Epithelial cell of proximal tubule (primary cell): ENCODE measurements at places on chromosomes 11 and 22. TPM values are rescaled to one million over a fixed set of nuclear protein-coding genes. Genes with fewer than 3 reads are reported as not detected.

The PRRG4 gene
- total RNA-seq, result 2.7 and 3.1 TPM in 2 replicates

GRCh38 chr11:124075841-124076651 is 34.9 kb upstream of the OR10G7 start:
- DNase-seq, result no peak

The DEUP1 gene
- total RNA-seq, result 0.36 and 0.69 TPM in 2 replicates

DNA sequence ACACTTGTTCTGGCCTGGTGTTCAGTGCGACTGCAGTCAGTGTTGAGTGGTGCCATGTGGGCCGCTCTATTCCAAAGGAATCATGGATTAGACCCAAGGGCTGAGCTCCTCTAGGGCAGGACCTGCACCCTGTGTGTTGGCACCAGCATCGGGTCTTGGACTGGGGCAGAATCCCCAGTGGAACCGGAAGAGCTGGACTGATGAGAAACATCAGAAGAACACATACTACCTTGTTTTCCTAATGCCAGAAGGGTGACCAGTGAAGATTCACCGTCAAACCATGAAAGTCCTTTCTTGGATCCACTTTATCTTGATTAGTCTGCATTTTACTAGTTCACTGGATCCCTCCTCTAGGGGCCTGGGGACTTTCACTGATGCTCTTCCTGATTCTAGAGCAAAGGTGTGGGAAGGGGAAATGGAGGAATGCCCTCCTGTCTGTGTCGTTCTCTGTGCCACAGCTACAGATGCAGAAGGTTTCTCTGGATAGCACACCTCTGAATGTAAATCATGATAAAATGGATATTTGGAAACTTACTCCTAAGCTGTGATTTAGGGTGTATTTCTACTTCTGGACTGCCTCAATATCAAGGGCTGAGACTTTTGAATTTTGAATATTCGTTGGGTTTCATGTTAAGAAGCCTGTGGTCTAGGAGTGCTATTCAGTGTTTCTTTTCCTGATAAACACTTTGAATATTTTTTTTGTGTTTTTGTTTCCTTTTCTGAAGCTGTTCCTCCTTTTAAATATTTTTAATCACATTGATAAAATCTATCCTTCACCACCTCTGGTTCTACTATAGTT is 11.0 kb upstream of the GLB1L3 start:
- no peak for DNase-seq

DNA sequence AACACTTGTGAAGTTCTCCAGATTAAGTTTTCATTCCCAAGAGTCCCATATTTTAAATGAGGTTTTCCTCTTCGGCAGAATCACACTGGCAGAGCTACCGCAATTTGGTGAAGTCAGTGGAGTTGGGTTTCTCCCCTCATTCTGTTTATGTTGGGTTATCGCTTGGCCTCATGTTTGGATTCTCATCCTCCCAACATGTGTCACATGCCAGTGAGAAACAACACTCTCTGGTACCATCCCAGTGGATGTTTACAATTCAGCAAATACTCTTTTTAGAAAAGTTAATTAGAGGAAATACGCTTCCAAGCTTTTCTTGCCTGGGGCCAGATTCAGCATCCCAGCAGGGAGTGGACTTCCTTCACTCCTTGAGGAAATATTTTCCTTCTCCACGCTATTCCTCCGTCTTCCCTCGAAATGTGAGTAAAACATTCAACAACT is 2.1 kb downstream of the PAMR1 start:
- no peak for DNase-seq

The C11orf52 gene
- 4.0 and 5.0 TPM in 2 replicates for total RNA-seq

DNA sequence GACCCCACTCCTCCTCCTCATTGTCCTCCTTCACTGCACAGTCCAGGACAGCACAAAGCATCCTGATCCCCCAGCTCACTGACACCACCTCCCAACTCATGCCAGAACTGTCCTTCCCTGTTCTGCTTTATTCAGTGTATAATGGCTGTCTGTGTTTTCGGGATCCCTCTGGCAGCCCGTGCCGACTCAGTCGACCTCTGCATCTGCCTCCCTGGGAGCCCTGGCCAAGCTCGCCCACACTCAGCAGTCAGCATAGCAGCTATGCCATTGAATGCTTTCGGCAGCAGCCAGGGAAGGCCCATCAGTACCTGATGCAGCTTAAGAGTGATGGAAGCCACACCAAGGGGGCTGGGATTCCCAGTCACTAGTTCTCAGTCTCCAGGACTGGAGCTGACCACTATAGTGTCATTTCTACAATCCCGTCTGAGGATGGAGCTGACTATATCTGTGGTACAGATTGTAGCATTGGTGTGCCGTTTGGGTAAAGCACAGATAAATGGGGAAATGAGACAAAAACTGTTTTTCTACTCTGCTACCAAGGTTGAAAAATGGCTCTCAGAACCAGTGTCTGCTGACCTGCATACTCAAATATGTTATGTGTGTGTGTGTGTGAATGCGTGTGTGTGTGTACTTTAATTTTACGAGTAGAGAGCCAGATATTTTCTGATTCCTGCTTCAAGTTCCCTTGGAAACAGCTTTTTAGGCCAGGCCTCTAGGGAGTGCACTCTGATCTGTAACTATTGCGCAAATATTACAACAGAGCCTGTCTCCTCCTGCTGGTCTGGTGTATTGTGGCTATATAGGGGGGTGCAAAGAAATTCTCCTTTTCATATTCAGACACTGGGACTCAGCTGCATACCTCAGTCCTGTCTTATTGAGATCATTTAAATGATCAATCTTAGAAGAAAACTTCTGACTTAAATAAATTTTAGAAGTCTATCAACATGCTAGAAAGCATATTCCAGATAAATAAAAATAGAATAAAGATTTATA is 78.8 kb upstream of the TOP3B start:
- DNase-seq, result no peak

The MS4A7 gene
- total RNA-seq, result not detected in 2 replicates

The SLC22A9 gene
- total RNA-seq, result not detected in 2 replicates

- DNase-seq, result no peak
Measured at GRCh38 chr11:108527382-108527781, 29.2 kb upstream of the POGLUT3 start.

- DNase-seq, result no peak
Measured at GRCh38 chr22:16953206-16954059, 54.6 kb downstream of the GAB4 start.

DNA sequence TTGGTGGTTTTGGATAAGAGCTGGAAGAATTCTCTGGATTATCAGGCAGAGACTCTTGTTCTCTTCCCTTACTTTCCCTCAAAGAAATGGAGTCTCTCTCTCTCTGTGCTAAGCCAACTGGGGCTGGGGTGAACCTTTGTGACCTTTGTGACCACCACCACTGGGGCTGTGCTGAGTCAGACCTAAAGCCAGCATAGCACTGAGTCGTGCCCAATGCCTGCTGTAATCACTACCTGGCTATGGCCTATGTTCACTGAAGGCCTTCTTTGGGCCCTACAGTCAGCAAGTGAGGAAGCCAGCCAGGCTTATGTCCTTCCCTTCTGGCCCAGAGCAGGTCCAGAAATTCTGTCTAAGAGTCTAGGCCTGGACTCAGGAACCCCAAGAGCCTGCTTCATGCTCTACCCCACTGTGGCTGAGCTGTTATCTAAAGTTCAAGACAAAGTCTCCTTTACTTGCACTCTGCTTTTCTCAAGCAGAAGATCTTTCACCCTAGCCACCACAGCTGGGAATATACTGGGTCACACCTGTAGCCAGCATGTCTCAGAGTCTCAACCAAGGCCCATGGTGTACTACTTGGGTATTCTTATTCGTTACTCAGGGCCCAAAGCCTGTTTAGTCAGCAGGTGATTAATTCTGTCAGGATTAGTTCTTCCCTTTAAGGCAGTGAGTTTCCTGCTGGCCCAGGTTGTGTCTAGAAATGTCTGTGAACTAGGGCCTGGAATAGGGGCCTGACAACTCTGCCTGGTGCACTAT is 86.0 kb downstream of the EHF start:
- DNase-seq, result no peak

DNA sequence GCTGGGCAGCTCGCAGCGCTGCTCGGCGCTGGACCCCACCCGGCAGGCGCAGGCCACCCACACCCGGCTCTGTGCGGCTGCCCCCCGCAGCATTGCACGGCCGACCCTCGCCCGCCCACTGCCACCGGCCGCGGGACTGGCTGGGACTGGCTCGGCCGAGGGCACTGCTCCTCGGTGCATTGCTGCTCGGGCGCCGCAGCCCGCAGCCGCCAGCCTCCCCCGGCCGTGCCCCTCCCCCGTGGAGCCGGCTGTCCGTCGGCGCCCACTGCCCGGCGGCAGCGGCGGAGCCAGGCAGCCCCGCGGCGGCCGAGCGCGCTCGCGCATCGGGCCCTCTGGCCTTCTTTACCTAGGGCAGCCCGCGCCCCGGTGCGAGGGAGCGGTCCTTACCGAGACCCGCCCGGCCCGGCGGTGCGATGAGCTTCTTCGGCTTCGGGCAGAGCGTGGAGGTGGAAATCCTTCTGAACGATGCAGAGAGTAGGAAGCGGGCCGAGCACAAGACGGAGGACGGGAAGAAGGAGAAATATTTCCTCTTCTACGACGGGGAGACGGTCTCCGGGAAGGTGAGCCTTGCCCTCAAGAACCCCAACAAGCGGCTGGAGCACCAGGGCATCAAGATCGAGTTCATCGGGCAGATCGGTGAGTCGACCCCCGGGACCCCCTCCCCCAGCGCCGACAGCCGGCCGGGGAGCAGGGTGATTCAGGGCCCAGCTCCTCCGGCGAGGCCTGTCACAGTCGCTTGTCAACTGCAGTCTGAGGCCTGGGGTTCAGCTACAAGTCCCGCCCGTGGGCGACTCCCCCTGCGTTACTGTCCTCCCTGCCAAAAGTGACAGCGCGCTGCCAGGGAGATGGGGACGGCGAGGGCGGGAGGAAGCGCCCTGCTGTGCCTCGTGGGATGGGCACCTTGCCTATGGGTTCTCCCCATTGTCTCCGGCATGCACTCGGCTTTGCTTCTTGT is 516 bp downstream of the VPS26B start:
- DNase-seq, result no peak

The OR4A16 gene
- total RNA-seq, result not detected in 2 replicates

The VSIG10L2 gene
- not detected in 2 replicates for total RNA-seq

- no peak for DNase-seq
Measured at GRCh38 chr22:48198489-48199459, 1436.3 kb downstream of the TBC1D22A start.

DNA sequence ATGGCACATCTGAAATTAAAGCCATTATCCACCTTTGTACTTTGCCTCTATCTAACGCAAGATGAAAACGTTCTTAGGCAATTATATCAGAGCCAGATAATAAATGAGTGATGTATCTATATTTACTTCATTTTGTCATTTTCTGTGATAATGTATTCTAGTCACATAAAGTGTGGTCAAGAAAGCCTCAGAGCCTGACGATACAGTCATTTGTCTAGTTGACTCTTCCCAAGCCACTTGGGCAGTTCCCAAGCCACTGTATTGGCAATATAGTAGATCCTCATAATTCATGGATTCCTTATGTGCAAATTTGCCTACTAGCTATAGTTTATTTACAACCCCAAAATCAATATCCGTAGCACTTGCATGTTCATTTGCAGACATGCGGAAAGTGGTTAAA is 7.8 kb downstream of the HOATZ start:
- DNase-seq, result no peak

- DNase-seq, result no peak
Measured at GRCh38 chr22:21735200-21736083, at the start of gene YPEL1. YPEL1 (minus strand) TSS chr22:21735794; CDS start chr22:21710744, 25,050 bp downstream.

- DNase-seq, result no peak
Measured at GRCh38 chr22:27138471-27138870, 481.1 kb downstream of the MIAT start.

DNA sequence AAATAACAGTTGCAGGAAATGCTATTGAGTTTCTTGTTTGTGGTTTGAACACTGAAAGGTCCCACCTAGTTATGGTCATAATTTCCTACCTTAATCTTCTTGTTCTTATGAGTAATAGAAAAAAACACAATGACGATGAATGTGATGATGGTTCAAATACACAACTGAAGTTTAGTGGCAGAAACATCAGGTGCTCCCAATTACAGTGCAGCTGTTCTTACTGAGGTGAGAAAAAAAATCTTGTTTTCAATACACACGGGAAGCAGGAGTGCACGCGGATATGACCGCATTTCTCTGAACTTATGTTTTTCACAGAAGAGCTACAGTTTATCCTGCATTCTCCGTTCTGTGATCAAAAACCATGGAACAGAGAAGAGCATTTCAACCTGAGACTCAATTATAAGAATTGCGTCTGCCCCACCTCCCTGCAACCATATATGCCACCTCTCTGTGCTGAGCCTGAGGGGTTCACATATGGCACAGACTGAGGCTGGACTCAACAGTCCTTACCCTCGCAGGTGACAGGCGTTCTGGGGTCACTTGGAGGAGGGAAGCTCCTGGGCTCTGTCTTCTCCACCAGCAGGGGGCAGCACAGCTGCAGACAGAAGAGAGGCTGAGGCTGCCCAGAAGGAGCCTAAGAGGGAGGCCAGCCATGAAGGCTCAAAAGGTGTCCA is 99.7 kb upstream of the IGLL5 start:
- DNase-seq, result no peak

The KDM4E gene
- not detected in 2 replicates for total RNA-seq

DNA sequence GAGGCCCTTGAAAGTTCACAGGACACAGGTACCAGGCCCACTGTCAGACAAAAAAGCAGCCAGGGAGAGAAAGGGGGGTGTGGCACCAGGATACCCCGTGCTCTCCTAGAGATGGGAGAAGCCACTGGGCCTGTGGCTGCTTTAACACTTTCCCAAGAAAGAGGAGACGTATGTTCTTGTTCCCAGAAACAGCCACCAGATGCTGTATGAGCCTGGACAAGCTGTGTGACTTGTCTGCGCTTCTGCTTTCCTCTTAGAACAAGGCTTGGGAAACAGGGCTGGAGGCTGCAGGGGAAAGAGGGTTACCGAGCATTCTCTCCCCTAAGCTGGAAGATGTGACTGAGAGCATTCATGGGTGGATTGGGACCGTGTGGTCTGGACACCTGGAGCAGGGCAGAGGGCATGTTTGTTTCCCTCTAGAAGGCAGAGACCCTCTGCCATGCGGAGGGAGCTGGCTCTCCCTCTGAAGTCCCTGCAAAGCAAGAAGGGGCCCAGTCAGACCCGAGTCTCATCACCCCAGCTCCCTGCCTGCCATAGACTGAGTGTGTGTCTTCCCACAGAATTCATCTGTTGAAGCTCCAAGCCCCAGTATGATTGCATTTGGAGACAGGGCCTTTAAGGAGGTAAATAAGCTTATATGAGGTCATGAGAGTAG is 74.1 kb downstream of the TRIM29 start:
- no peak for DNase-seq

DNA sequence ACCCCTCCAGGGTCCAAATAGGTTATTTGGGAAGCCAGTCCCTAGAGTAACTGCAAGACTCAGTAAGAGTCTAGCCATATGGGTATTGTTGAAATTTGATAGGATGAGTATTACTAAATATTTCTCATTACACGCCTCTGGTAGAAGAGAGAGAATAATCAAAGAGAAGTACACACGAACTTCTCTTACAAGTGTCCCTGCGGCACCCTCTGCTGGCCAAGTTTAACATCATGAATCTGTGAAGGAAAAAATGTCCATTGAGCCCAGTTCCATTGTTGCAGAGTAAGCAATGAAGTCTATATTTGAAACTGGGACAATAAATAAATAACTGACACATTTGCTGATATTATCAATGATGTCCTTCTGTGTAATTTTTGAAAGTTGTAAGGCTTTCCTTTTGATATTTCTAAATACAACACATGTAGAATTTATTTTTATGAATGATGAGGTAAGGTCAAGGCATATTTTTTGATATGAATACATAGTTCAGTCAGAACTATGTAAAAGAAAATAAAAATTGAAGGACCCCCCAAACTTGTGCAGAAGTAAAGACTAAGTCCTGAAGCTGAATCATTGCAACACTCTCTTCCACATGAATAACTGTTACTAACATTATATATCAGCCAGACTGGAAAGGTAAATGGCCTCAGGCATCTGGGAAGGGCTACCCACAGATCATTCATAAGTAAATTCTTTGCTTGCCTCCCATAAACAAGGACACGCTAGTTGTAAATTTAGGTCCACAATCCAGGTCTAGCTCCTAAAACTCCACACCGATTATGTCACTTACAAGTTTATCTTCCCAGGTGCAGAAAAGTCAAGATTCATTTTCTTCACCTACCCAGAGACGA is 10.0 kb downstream of the OR51L1 start:
- DNase-seq, result no peak
